ENCODE measurements at places on chromosomes 16 and 17.

GRCh38 chr16:24821129-24821528, 24.6 kb upstream of the SLC5A11 start:
- DNase-seq = no peak

DNA sequence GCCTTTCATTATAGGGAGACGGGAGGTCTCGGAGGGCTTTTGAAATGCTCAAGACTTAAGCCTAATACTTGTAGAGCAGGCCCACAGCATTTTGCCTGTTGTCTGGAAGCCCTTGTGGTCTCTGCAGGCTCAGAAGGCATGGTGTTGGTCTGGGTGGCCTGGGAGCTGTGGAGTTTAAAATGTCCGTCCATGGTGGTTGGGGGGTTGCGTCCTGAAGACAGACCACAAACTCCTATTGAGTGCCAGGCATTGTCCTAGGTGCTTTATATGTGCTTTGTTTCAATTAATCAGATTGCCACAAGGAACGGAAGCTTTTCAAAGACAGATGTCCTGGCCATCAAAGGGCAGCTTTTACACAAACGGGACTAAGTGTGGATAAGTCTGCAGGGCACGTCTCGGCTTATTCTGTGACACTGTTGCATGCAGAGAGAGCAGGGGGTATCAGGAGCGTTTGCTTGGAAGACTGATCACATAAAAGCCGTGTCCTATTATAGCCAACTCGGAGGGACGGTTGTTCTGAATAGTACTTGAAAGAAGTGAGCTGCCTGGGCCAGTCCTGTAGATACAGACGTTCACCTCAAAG, 7.8 kb downstream of the NTN1 start:
- DNase-seq = no peak

DNA sequence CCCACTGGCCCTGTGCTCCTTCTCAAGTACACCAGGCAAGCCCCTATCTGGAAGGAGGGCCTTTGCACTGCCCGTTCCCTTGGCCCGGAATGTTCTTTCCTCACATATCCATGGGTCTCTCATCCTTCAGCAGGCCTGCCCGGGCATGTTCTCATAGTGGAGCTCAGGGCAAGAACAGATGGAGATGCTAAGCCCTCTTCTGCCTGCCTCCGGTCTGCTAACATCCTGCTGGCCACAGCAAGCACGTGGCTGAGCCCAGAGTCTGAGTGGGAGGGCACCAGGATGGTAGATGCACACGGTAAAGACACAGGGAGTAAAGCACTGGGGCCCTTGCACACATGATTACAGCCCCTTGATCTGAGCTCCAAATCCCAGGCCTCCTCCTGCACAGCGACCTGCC, 19.8 kb upstream of the ANKRD40CL start:
- no peak for DNase-seq

- no peak for DNase-seq
Measured at GRCh38 chr17:3036800-3037199, 26.6 kb downstream of the OR1D5 start.

GRCh38 chr17:29619251-29619650, 3.5 kb downstream of the CORO6 start:
- peak; percentile 27 for DNase-seq

- no peak for DNase-seq
Measured at GRCh38 chr17:76834870-76835269, 33.3 kb upstream of the MGAT5B start.

DNA sequence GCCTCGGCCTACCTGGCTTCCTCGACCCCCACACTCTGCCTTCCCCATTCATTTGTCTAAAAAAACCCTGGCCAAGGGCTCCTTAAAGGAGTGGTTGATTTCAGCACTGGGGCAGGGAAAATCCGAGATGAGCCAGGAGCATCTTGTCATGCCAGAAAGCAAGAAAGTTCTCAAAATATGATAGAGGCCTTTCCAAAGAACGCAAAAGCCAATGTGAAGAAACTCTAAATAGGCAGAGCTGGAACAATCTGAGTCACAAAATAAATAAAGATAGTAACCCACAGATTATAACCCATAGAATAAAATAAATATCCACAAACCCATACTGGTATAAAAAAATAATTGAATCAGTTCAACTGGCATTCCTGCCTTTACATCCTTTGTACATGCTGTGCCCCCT, 192.3 kb upstream of the SALL1 start:
- DNase-seq = no peak

DNA sequence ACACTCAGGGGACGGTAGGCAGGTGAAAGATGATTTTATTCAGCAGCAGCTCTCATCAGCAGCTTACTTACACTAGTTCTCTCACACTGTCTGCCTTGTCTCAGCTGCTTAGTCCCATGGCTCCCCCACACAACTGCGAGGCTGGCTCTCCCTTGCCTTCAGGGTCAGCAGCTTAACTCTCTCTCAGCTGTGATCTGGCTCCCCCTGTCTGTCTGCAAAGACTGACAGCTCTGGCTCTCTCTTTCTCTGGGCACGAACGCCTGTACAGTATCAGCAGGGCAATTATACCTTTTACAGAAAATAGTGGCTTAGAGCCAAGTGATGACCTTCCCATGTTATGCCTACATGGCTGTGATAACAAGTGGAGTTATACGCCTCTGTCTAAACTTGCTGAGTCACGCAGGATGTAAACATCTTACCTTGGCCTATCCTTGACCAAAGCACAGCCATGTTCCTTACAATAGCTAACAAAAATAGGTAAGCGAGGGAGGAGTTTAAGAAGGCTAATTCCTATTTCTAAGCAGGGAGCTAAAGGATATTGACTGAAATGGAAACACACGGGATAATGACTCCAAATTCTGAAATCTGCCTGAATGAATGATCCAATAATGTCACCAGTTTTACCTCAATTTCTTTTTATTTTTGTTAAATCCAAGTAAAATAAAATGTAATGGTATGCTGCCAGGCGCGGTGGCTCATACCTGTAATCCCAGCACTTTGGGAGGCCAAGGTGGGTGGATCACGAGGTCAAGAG, 1.1 kb upstream of the NDUFAB1 start:
- DNase-seq = no peak

DNA sequence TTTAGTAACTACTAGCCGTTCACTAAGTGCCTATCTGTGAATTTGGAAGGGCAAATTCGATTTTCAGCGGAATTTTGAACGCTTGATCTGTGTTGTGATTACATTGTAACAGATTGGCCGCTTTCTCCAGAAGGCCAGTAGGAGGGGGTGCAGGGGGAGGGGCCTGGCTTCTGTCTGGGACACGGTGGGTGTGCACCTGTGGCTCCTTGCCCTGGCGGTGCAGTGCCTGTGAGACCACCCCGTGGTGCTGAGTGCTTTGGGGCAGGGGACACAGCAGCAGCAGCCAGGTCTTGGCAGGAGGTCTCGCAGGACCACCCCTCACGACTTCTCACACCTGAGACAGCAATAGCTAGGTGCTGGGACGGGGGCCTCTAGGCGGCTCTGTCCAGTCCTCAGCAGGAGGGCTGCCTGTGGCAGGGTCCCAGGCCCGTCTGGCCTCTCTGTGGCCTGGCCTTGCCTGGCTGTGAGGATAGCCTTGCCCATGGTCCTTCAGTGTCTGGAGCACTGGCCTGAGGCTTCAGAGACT, 1.8 kb downstream of the UBE2I start:
- no peak for DNase-seq

DNA sequence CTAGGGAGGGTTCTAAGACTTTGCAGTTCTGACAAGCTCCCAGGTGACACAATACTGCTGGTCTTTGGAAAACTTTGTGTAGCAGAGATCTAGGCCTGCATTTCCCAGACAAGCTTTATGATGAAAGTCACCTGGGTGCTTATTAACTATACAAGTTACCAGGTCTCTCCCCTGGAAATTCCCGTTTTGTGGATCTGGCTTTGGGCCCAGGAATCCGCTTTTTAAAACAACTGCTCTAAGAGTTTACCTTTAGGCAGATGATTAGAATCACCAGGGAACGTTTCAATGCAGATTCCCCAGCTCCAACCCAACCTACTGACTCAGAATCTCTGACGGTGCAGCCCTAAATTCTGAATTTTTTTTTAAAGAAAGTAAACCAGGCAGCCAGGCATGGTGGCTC, 36.3 kb downstream of the MYH3 start:
- DNase-seq = no peak

DNA sequence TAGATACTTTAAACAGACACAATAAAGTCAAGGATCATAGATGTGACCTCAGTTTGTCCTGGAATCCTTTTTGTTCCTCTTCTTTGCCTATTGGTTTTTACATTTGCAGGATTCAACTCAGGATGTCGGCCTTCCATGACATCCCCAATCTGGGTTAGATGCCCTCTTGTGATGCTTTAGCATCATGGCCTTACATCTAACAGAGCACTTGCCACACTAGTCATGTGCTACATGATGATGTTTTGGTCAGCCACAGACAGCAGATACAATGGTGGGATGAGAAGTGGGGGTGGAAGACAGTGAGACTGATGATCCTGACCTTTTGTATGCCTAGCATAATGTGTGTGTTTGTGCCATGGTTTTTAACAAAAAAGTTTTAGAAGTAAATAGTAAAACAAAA, 1.8 kb upstream of the SYNRG start:
- no peak for DNase-seq

GRCh38 chr16:68445458-68445857, 2.9 kb downstream of the SMPD3 start:
- peak; percentile 73 for DNase-seq

DNA sequence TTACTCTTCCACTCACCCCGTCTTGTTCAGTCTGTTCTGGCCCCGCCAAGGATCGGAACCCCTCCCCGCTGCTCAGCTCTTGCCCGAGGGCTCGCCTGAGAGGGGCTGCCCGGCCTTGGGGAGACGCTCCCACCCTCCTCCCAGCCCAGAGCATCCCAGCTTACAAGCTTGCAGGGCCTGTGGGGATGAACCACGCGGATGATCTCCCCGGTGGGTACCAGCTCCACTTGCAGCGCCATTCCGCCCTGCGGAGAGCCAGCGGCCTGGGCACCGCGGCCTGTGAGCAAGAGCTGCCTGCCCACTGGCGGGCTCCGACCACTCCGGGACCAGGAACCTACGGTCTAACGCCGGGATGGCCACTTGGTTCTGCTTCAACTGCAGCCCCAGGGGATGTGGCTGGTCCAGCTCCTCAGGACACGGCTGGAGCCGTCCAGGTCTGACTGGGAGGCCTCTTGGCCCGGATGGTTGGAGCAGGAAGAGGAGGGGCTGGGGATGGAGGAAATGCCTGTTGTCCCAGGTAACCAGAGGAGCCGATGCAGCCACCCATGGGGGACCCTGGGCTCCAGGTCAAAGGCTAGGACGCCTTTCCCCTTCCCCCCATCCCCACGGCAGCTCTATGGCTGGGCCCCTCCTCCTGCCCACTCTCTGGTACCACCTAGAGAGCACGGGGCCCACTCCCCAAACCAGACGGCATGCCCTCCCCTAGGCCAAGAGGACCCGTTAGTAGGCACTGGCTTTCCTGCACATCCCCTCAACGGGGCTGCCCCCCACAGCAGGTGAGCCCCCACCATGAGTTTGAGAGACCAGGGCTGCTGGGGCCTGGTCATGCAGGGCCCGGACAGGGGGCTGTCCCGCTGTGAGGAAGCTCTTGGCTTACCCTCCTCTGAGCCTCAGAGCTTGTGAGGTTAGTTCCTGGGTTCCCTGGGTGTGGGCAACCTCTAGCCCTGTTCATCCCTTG, at the start of gene MYO1C:
Gene MYO1C (minus strand): TSS at position 438 of the 958 bp plus-strand sequence. CDS start 199 bp downstream, at position 239.
- no peak for DNase-seq

DNA sequence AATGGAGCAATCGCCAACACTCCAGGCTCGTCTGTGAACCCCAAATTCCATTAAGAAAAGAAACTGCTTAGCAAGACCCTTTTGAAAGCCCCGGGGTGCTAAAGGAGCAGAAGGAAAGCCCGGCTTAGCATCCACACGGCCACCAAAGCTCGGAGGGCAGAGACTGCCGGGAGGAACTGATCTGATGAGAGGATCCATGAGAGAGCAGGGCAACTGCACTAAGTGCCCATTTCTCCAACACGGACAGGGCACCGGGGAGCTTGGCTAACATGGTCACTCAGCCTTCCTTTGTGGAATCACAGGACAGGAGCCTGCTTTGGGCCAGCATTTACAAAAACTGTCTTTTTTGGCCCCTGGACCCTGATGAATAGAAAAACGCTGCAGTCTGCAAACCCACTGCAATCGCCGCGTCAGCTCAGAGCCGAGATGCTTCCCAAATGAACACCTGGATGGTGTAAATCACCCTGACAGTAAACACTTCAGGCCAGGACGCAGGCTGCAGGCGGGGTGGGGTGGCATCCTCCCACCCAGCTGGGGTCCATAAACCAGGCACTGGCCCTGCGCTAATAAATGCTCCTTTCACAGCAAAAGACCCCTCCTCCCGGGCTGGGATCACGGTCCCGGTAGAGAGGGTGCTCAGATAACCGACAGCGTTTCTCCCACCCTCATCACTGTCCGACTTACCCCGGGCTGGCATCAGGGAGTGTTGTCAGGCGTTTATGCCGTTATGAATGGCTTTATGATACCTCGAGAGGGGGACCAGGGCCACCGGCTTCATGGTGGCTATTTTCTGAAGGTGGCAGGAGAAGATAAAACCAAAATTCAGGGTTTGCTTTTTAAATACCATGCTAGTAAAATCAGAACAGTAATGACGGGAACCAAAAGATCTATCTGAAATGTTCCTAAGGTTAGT, 299.5 kb downstream of the IRF8 start:
- DNase-seq = no peak

DNA sequence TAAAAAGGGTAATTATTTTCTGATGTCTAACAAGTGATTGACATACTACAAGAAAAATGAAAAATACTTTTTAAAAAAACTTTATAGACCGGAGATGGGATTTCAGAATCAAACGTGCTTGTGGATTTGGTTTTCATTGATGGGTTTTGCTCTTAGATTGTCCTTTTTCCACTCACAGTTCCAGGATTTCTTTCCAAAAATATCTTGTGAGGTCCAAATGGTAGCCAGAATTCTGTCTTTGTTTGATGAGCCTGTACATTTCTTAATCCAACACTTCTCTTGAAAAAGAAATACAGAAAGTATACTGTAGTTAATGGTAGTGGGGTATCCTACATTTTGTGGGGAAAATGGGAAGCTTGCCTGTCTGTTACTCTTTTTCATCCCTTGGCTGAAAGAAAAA, 329.3 kb downstream of the KCNJ2 start:
- DNase-seq = no peak

- no peak for DNase-seq
Measured at GRCh38 chr16:8530752-8531384, 59.4 kb downstream of the TMEM114 start.

DNA sequence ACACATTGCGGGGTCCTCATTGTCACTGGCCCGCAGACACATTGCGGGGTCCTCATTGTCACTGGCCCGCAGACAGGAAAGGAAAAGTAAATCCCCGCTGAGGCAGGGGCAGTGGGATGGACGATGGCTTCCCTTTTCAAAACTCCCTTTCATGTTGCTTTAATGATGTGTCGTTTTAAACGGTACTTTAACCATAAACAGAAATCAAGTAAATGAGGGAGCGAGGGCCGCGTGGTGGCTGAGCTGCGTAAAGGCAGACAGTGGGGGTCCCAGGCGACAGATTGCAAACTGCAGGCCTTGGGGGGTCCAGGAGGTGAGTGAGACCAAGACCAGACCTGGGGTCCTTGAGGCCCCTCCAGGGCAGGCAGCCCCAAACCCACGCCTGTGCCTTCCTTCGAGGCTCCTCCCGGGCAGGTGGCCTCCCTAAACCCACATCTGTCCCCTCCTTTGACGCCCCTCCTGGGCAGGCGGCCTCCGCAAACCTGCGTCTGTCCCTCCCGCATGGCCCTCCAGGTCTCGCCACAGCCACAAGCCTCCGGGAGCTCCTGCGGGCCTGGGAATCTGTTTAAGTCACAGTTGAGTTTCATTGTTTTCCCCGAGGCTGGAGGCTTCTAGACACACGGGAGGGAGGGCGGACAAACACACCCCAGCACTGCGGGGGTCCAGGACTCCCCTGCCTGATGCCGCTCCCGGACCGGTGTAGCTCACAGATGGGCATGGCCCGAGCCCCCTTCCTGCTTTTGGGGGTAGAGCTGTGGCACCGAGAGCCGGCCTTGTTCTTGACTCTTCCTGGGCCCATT, 7.3 kb downstream of the PIEZO1 start:
- no peak for DNase-seq

Measured in hematopoietic multipotent progenitor cell (in vitro differentiated cells).